LHCN-M2 (cell line): ENCODE measurements at places on chromosomes 5 and 9. TPM values are rescaled to one million over a fixed set of nuclear protein-coding genes. Genes with fewer than 3 reads are reported as not detected.
A peak's percentile ranks its signal among the peaks of the same experiment; 100 is the strongest.

DNA sequence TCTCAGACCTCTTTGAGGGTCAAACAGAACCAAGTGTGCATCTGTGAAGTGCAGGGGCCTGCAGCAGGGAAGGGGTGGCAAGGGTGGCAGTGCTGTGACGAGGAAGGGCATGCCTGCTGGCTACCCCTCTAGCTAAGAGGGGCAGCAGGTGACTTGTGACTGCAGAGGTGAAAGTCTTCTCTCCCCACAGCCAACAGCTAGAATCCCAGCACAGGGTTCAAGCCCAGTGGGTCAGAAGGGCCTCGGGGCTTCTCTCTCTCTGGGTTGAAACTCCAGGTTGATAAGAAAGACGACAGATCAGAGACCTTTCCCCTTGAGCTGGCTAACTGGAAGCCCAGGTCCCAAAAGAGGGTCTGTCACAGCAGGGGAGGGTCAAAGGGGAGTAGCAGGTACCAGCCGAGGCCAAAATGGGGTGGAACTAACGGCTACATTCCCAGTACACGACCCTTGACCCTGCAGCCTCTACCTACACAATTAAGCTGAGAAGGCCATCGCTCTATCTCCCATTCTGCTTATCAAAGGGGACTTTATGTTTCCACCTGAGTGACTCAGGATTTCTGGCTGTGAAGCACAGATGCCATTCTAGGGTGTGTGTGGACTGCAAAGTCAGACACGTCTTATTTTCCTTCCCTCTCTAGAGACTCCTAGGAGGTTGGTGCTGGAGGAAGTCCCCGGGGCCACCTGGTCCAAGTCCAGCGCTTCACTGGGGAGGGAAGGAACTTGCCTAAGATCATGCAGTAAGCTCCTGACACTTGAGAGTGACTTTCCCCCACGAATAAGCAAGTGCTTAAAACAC, 14.6 kb downstream of the ANKS6 start:
- DNase-seq = no peak

- peak; percentile 99 for DNase-seq
Observed at GRCh38 chr5:122142480-122143164, 13.3 kb downstream of the ZNF474 start.

The PTTG1 gene
- 235 and 291 TPM in 2 replicates for total RNA-seq

DNA sequence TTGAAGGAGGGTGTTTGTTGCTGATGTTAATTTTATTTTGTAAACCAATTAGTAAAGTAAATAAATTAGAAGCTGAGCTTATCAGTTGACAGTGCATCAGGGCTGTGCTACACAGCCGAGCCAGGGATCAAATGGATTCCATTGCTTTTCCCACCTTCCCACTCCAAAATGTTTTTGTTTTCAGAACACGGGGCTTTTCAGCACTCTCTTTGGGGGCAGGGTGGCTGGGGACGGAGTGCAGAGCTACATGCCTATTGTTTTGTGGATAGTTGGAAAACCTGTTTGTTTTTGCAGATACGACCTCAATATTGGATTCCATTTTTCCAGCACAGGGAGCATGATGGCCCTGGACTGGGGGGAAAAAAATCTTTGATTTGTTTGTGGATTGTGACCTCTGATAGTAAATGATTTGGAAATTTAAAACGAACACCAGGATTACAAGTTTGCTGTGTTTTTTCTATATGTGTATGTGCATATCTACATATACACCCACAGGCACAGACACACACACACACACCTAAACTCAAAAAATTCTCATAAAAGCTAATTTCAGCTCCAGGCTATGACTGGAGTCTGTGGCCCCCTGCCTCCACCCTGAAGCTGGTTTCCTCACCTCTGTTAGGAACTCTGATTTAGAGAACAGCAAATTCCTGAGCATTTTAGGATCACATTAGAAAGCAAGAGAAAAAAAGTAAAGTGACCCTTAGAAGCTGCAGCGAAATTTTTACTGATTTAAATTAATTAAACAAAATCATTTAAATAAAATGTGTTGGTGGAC, 371.7 kb upstream of the IRX2 start:
- no peak for DNase-seq

- DNase-seq = no peak
Observed at GRCh38 chr5:126400621-126401251, 22.5 kb upstream of the GRAMD2B start.

The TMOD1 gene
- total RNA-seq = not detected in 2 replicates
